CD4-positive, alpha-beta memory T cell (primary cell): ENCODE measurements at places on chromosomes 6 and 20. TPM values are rescaled to one million over a fixed set of nuclear protein-coding genes. Genes with fewer than 3 reads are reported as not detected.

- no peaks in the 10 kb centered on the region for H3K4me1 ChIP-seq
- H3K36me3 ChIP-seq: no peaks in the 10 kb centered on the region
- H3K4me3 ChIP-seq: no peak overlapping the region
- no peaks in the 10 kb centered on the region for H3K27me3 ChIP-seq
- H3K27ac ChIP-seq: no peak overlapping the region
These were observed 196.5 kb upstream of the CST7 start for GRCh38 chr20:24752612-24753011.

DNA sequence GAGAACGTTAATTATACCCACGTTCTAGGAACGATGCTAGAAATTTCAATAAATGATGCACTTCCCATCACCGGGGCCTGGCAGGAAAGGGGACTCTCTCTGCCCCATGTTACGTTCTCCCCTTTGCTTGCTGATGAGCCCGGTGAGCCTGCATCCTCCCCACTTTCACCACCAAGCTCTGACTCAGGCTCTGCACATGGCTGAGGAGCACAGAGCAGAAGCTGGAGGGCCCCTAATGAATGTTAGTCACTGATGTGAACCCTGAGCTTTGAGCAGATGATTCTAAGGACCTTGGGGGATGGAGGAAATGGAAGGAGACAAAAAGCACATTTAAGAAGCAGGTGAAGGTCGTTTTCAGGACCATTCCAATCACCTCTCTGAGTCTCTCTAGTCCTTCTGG is 468.2 kb upstream of the ARID1B start:
- no peaks in the 10 kb centered on the region for H3K27me3 ChIP-seq
- no peaks in the 10 kb centered on the region for H3K4me1 ChIP-seq
- no peaks in the 10 kb centered on the region for H3K36me3 ChIP-seq
- H3K4me3 ChIP-seq: no peak overlapping the region
- no peak for DNase-seq

GRCh38 chr6:13009461-13009860 is 292.9 kb downstream of the PHACTR1 start:
- no peak for DNase-seq
- no peaks in the 10 kb centered on the region for H3K4me1 ChIP-seq
- no peak overlapping the region for H3K4me3 ChIP-seq
- H3K27me3 ChIP-seq: peaks cover 12% of the 10 kb centered on the region

DNA sequence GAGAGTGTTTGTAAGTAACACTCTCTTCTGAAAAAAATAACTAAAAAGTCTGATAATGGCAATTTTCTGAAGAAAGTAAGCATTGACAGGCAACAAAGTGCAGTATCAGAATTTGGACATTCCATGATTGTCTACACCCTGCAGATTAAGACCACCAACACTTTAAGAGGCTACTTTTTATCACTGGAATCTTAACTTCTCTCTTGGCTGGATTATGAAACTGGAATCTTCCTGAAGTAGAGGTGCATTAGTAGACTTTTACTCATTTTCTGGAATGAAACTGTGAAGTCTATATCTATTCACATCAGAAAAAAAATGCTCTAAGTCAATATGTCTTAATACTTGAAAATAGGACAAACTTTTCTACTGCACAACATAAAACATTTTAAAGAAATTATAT is 547.5 kb downstream of the COL12A1 start:
- no peaks in the 10 kb centered on the region for H3K4me1 ChIP-seq
- H3K27me3 ChIP-seq: no peaks in the 10 kb centered on the region
- H3K36me3 ChIP-seq: no peaks in the 10 kb centered on the region
- H3K27ac ChIP-seq: no peak overlapping the region
- no peak for DNase-seq
- no peak overlapping the region for H3K4me3 ChIP-seq

- no peaks in the 10 kb centered on the region for H3K27me3 ChIP-seq
- H3K27ac ChIP-seq: no peak overlapping the region
- peaks cover 7% of the 10 kb centered on the region for H3K4me1 ChIP-seq
- no peaks in the 10 kb centered on the region for H3K36me3 ChIP-seq
These were observed 5.4 kb upstream of the ZBTB12 start for GRCh38 chr6:31907158-31907813.

The HLA-C gene
- 1,487 TPM for total RNA-seq

The CCN6 gene
- not detected for total RNA-seq

The PRRT1 gene
- 1.5 TPM for total RNA-seq

The OR2H1 gene
- total RNA-seq: not detected
